ENCODE measurements at places on chromosomes 13 and 19.

- DNase-seq, result no peak
These were observed 20.6 kb upstream of the ELF1 start for GRCh38 chr13:41039746-41040145.

DNA sequence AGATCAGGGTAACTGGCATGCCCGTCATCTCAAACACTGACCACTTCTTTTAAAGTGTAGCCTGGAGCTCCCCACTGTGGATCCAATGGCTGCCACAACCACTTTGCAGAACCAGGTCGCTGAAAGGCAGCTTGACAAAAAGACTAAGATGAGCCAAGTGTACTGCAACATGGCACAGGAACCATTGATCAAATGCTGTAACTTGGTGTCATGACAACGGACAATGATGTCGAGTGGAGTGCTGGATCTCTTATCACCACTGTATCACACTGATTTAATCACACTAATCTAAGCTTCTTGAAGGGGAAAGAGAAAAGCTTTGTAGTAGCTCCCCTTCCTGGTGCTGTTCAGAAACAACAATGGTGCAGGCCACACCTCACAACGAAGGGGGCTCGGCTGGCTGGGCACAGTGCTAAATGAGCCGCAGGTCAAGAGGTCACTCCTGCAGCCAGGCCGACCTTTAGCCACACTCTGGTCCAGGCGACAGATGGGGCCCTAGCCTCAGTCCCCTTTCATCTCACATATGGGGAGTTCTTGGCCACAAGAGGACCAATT, 2.2 kb upstream of the TNFRSF19 start:
- DNase-seq, result no peak

GRCh38 chr13:98944336-98944735, 33.5 kb downstream of the DOCK9 start:
- no peak for DNase-seq

- no peak for DNase-seq
These were observed 637.0 kb upstream of the SLC10A2 start for GRCh38 chr13:103703246-103703645.

DNA sequence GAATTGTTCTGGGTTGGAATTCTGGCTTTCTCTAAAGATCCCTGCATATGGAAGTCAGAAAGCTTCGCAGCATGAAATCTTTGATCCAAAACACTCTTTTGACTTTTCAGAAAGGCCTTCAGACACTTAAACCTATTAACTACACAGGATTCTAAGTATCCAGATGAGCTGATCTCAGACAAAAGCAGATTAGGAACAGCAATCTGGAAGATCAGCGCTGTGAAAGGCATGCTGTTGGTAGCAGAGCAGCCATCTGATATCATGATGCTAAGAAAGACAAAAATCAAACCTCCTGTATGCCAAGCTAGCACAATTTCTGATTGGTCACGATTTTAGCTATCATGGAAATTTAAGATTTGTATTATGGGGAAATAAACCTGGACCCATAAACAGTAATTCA, 589.9 kb downstream of the GPC5 start:
- DNase-seq, result no peak

- no peak for DNase-seq
These were observed 232.6 kb downstream of the UQCRFS1 start for GRCh38 chr19:28980236-28980868.

Data from activated CD4-positive, alpha-beta T cell treated with anti-CD3 and anti-CD28 coated beads for 24 hours (primary cell).